Hematopoietic multipotent progenitor cell treated with erythropoietin and hydrocortisone succinate and interleukin-3 and kit ligand, for 17 days (in vitro differentiated cells): ENCODE measurements at places on chromosomes 13 and 19.

- DNase-seq = no peak
Observed at GRCh38 chr19:50202962-50203280, 501 bp upstream of the MYH14 start.

DNA sequence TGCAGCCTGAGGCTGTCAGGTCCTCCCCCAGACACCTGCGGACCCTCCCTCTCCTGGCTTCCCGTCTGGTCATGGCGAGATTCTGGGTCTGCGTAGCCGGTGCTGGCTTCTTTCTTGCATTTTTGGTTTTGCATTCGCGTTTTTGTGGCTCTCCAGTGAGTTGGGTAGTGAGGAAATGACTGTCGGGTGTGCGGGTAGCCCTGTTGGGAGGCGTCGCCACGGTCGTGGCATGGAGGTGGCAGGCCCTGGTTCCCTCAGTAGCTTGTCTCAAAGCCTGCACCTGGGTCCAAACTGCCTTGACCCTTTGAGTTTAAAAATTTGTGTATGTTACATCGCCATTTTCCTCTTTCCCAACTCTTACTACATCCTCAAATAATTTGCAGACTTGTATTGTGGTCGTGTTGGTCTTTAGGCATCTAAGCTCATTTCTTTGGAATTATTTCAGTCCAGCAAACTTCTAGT is 344 bp downstream of the NHLRC3 start:
- peak; percentile 24 for DNase-seq

DNA sequence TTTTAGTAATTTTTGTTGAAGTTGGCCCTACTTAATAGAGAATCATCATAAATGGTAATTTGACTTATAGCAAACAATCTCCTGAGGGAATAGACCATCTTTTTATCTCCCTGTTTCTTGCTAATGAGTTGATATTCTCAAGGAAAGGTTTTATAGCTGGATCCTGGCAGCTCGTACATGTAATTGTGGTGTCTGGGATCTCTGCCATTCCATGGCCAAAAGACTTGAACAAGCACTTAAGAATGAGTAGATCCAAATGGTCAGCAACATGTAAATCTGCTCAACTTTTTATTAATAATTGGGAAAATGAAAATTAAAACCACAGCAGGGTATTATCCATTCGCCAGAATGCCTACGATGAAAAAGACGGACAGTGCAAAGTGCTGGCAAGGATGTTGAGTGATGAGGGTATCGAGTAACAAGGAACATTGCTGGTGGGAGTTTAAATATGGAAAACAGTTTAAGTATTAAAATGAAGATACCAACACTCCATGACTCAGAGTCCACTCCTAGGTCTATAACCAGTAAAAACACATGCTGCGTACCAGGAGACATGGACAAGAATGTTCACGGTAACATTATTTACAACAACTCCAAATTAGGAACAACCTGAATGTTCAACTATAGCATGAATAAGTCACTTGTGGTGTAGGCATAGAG is 5.1 kb upstream of the GPR18 start:
- DNase-seq = no peak

DNA sequence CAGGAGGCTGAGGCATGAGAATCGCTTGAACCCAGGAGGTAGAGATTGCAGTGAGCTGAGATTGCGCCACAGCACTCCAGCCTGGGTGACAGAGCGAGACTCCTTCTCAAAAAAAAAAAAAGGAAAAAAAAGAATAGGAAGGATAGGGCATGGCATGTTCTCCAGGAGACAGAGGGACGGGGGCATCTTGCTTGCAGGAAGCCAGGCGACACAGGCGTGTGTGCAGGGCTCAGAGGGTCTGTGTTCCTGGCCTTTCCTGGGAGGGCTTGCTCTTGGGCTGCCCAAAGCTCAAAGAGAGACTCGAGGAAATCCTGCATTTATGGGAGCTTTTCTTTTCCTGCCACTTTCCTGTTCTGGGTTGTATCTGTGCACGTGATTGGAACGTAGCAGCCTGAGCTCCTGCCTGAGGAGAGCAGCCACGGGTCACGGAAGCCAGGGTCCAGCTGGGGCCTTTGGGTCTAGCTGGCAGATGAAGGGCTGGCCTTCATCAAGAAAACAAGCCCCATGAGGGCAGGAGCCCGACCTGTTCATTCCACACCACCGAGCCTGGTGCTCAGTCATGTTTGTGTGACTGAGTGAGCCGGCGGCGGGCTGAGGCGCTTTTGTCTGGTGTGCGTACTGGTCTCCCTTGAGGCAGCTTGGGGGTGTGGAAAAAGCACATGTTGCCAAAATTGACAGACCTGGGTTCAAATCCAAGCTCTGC is 44.5 kb downstream of the CAPN12 start:
- DNase-seq = no peak

DNA sequence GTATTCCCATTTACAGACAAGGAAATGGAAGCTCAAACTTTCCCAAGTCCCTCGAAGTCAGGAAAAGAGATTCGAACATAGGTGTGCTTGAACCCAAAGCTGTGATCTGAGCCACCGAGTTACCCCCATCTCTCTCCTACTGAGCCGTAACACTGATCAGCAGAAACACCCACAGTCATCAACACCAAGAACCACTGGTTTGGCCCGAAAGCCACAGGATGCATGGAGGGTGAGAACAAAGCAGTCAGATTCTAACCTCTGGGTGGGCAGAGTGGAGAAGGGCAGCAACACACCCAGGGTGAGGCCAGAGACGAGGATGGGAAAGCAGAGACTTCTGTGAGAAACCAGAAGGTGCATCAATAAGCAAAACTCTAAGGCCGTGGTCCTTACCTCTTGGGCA is 27.7 kb upstream of the POU2F2 start:
- no peak for DNase-seq

- no peak for DNase-seq
Observed at GRCh38 chr13:92491839-92492238, 734.8 kb upstream of the GPC6 start.

GRCh38 chr19:36149673-36150406 is 2.4 kb downstream of the COX7A1 start:
- DNase-seq = no peak

GRCh38 chr19:19261350-19262189 is 11.5 kb downstream of the TM6SF2 start:
- no peak for DNase-seq

DNA sequence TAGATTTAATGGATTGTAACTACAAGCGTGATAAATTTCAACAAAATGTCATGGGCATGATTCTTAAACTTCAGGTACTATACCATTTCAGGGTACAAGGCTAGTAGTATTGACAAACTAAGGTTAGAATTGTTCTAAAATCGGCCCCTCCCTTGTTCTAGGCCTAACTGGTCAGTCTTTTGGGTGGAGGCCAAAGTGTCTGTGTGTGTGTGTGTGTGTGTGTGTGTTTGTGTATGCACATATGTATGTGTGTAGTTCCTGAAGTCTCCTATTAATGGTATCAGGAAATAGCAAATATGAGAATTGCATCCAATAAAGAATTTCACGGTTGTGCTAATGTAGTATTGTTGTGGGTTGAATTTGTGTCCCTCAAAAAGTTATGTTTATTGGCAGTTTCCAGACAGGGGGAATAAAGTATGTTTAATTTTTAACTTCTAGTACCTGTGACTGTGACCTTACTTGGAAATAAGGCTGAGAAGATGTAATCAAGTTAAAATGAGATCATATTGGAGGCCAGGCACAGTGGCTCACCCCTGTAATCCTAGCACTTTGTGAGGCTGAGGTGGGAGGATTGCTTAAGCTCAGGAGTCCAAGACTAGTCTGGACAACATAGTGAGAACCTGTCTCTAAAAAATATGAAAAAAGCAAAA is 119.2 kb downstream of the KLF5 start:
- DNase-seq = no peak

DNA sequence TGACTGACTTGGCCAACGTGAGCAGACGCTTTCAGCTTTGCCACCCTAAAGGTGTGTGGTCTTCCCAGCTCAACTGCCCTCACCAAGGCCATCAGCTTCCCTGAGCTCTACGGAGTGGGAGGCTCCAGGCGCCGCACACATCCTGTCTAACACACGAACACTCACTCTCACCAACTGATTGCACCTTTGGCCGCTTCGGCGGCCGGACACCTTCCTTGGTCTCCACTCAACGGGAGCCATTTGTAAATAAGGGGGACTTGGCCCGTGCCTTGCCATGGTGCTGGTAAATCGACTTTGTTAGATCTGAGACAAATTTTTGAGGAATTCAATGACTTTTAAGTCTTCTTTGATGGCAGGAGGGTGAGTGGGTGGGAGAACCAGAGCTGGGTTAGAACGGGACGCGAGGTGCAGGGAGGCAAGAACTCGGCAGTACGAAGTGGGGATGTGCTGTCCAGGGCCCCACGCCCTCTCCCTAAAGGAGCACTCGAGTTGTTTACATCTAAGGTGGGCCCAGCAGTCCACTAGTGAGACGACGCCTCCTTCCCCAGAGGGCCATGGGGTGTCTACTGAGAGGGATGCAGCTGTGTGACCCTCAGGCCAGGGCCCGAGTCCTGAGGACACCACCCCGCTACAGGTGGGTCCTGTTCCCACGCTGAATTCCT is 4.4 kb downstream of the C13orf46 start:
- no peak for DNase-seq

DNA sequence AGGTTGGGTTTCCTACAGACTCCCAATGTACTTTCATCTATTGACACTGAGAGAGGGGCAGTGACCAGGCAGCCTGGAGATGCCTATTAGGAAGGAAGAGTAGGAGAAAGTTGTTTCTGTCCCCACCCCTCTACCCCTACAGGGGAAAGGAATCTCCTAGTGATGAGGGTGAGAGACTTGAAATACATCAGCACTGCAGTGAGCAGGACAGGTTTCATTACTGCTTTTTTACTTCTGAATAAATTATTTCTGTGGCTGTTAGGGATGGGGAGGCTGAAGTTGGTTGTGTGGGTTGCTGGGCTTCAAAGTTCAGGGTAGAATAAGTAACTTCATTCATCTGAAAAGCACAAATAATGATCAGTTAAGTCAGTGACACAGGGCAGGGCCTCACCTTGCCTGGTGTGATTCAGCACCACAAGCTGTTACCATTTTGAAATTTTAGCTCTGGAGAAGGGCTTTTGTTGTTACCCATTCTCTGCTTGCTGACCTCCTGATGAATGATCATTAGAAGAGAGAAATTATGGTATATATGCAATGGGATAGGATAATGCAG is 19.3 kb downstream of the CEACAM1 start:
- no peak for DNase-seq

- peak; percentile 88 for DNase-seq
Observed at GRCh38 chr19:57279418-57280164, 694 bp upstream of the ZNF460 start.
